ENCODE measurements at places on chromosomes 7 and 10. TPM values are rescaled to one million over a fixed set of nuclear protein-coding genes. Genes with fewer than 3 reads are reported as not detected.

The PIK3AP1 gene
- not detected for total RNA-seq

The PNLIP gene
- total RNA-seq: not detected

The SCIN gene
- total RNA-seq: not detected

The PDZD7 gene
- total RNA-seq: 0.06 TPM

The ITPRID1 gene
- total RNA-seq: not detected

The CRHR2 gene
- total RNA-seq: not detected

The LIPK gene
- not detected for total RNA-seq

The HTR5A gene
- not detected for total RNA-seq

The AOAH gene
- total RNA-seq: not detected

The LRWD1 gene
- 13.9 TPM for total RNA-seq

The TEX36 gene
- total RNA-seq: not detected

The XRCC2 gene
- total RNA-seq: 0.20 TPM

The HOXA9 gene
- total RNA-seq: not detected

The JAKMIP3 gene
- total RNA-seq: 0.19 TPM

The ASZ1 gene
- total RNA-seq: not detected

The CYP17A1 gene
- total RNA-seq: not detected

The C10orf143 gene
- 3.2 TPM for total RNA-seq

The POU6F2 gene
- total RNA-seq: not detected

The CDK5 gene
- 16.4 TPM for total RNA-seq

The MYL10 gene
- not detected for total RNA-seq

The NKX1-2 gene
- not detected for total RNA-seq

The SAP25 gene
- not detected for total RNA-seq

The GAD2 gene
- total RNA-seq: not detected

The TUBAL3 gene
- not detected for total RNA-seq

The MRC1 gene
- total RNA-seq: 0.59 TPM

The SNX10 gene
- total RNA-seq: 0.06 TPM

The CPED1 gene
- total RNA-seq: 10.5 TPM

The ZPBP gene
- total RNA-seq: not detected

The HOXA11 gene
- total RNA-seq: not detected

The SPDYE1 gene
- not detected for total RNA-seq

The GARIN1A gene
- 0.19 TPM for total RNA-seq

The HOXA5 gene
- not detected for total RNA-seq

The CALHM3 gene
- total RNA-seq: not detected

The SFTPA2 gene
- not detected for total RNA-seq

The PLPP4 gene
- not detected for total RNA-seq

The GFRA1 gene
- total RNA-seq: 0.68 TPM
